Left cardiac atrium (tissue), 4 donors: ENCODE measurements at places on chromosomes 12 and 14.

DNA sequence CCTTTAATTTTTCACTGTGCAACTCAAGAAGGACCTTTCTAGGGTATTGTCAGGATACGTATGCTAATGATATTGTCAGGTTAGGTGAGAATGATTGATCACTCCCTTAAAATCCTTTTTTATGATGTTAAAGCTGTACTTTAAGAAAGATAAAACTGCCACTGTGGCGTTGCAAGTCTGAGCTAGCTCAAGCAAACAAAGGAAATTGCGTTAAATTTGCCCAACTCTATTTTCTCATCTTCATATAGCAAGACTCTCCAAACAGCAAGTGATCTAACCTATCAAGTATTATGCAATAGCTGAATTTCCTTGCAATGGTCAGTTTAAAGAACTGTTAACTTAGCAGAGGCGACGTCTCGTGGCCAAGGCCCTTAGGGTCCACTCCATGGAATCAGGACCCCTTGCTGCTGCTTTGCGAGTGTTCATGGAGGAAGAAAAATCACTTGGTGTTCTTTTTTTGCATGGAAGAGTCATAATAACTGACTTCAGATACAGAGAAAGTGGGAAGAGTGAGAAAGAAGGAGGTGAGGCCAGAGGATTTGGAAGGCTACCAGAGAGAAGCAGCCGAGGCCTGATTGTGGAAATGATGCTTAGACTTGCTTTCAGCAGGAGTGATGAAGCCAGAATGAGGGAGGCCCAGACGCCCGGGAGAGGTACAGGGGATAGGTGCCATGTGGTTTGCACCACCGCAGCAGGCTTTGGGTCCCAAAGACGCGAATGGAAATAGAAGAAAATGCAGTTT is 2.5 kb downstream of the TRAF3 start:
- DNase-seq: no peak

- DNase-seq: no peak
Observed at GRCh38 chr14:105501504-105502291, 10.7 kb downstream of the TEDC1 start.

GRCh38 chr12:62481843-62482540 is 15.4 kb downstream of the MON2 start:
- DNase-seq: no peak

DNA sequence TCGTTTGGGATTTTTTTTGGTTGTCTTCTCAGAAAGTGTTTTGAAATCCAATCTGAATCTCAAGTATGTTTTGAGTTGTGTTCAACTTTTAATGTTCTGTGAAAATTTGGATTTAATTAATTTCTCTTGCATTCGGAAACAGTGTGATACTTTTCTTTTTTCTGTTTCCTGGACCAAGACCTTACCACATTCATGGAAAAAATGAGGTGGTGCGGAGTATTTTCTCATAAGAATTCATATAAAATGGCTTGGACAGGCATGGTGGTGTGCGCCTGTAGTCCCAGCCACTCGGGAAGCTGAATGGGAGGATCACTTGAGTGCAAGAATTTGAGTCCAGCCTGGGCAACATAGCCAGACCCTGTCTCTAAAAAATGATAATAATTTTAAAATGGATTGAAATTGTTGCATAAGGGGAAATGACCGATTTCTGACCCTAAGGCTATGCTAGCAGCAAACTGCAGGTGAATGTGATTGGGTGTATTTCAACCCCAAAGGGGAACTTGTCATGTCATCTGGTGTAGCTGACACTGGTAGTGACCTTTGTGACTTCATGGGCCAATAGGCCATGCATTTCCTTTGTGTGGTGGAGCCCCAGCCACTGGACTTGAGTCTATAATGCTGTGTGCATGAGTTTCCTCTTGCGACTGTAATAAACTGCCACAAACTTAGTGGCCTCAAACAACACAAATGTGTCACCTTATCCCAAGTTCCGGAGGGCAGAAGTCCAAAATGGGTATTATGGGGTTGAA is 123.5 kb upstream of the RFLNA start:
- no peak for DNase-seq

GRCh38 chr12:109301643-109302168 is 7.4 kb downstream of the FOXN4 start:
- no peak for DNase-seq

- DNase-seq: no peak
Observed at GRCh38 chr14:32087173-32087861, 10.2 kb downstream of the ARHGAP5 start.

DNA sequence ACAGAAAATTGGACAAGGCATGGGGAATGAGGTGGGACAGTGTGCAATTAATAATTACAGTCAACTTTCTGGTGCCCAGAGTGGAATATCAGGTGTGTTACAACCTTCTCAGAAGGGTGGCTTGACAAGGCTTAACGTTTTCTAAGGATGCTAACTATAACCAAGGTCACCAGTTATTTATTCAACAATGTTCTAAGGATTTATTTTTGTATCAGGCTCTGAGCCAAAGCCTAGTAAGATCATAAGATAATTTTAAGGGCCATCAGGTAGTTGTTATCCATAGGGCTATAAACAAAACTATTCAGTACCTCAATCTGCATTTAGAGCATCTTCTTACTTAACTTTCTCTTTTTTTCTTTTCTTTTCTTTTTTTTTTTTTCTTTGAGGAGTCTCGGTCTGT is 134.0 kb downstream of the TMTC1 start:
- DNase-seq: no peak

GRCh38 chr12:110780448-110780847 is 37.8 kb upstream of the PPP1CC start:
- no peak for DNase-seq

- peak; percentile 40 for DNase-seq
Observed at GRCh38 chr12:106227641-106228319, 20.0 kb downstream of the CKAP4 start.

- DNase-seq: no peak
Observed at GRCh38 chr12:979349-979748, 11.7 kb upstream of the ERC1 start.

DNA sequence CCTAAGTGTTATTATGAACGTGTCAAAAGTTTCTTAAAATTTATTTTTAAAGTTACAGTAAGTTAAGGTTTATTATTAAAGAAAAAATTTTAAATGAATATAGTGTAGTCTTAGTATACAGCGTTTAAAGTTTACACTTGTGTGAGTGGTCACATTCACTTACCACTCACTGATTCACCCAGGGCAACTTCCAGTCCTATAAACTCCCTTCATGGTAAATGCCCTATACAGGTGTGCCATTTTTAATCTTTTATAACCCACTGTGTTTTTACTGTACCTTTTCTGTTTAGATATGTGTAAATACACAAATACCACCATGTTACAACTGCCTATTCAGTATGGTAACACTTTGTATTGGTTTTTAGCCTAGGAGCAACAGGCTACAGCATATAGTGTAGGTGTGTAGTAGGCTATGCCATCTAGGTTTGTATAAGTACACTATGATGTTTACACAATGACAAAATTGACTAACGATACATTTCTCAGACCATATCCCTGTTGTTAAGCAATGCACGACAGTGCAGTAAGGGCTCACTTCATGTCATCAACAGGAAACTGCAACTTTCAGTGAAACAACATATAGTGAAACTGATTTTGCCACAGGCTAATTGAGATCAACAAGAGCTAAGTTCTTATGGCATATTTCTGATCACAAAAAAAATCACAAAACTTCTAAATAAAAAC is 112.0 kb upstream of the TMCC3 start:
- DNase-seq: no peak

- no peak for DNase-seq
Observed at GRCh38 chr12:125218952-125219351, 153.7 kb downstream of the AACS start.
